ENCODE measurements at places on chromosomes 2 and 18.

GRCh38 chr2:191571163-191571769, 106.7 kb upstream of the NABP1 start:
- peak; percentile 74 for DNase-seq

DNA sequence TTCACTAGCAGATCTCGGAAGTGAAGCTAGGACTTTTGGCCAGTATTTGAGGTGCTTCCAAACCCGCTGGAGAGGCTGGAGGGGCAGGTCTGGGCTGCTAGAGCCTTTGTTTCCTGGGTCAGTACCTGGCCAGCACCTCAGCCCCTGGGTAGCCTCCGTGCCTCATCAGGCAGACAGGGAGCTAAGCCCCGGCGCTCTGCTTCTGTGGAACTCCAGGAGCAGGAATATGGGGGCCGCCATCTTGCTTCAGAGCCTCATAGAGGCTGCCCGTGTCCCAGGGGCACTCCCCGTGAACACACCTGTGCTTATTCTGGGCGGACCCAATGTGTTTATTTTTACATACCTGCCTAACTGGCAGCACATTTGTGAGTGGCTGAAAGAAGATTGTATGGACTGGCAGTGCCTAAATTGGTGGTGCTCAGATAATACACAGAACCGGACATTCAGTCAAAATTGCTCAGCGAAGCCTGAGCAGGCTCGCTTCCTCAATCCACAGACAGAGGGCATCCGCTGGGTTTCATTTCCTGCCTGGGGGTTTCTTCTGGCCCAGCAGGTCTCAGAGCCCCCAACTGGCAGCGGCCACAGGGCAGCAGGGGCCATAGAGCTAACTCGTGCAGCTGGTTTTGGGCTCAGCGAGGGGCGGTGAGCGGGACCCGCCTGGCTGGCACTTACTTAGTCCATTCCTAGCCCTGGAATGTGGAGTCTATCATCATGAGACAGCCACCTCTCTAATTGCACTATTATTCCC, 176.8 kb upstream of the ALKAL2 start:
- DNase-seq: no peak

DNA sequence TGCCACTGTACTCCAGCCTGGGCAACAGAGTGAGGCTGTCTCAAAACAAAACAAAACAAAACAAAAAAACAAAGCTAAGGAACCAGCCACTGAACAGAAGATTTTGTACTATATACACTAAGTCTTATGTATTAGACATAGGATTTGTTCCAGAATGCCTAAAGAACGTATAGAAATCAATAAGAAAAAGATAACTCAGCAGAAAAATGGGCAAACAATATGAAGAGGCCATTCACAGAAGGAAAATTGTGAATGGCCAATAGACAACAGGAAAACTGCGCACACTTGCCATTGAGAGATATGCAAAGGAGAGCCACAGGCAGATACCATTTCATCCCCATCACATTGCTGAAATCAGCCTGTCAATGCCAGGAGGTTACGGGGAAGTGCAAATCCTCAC, 14.9 kb upstream of the UBE2F start:
- no peak for DNase-seq

GRCh38 chr2:55916473-55917049, 7.0 kb downstream of the EFEMP1 start:
- DNase-seq: no peak

DNA sequence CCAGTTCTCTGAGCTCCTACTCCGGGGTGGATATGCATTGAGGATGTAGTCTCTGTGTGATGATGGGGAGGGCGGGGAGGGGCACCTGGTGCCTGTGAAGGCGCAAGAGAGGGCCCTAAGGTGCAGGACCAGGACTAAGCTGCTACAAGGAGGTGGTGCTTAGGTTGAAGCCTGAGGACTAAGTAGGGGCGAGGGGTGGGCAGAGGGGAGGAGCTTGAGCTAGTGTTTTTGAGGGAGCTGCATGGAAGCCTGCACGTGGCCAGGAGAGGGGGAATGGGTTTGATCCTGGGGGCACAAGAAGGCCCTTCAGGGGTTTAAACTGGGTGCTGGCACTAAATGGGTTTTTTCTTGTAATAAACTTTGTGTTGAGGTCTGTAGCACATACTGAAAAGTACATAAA, 105.0 kb downstream of the UGGT1 start:
- DNase-seq: no peak

DNA sequence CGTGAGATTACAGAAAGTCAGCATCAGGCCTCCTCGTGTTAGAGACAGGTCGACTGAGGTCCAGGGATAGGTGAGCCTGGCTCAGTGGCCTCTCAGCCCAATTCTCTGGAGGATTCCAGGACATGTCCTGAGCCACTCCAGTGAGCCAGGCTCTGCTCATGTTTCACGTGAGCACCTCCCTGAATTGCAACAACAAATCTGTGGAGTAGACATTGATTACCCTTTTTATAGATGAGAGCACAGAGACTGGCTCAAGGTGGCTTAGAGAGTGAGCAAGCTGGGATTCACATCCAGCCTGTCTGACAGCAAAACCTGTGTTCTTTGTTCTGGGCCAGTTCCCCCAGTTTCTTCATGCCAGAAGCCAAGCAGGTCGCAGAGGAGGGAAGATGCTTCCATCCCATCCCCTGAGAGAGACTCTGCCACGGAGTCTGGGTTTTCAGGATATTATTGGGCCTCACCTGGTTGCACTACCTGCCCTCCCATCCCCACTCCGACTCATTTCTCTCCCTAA, 46.4 kb downstream of the HS1BP3 start:
- DNase-seq: no peak

DNA sequence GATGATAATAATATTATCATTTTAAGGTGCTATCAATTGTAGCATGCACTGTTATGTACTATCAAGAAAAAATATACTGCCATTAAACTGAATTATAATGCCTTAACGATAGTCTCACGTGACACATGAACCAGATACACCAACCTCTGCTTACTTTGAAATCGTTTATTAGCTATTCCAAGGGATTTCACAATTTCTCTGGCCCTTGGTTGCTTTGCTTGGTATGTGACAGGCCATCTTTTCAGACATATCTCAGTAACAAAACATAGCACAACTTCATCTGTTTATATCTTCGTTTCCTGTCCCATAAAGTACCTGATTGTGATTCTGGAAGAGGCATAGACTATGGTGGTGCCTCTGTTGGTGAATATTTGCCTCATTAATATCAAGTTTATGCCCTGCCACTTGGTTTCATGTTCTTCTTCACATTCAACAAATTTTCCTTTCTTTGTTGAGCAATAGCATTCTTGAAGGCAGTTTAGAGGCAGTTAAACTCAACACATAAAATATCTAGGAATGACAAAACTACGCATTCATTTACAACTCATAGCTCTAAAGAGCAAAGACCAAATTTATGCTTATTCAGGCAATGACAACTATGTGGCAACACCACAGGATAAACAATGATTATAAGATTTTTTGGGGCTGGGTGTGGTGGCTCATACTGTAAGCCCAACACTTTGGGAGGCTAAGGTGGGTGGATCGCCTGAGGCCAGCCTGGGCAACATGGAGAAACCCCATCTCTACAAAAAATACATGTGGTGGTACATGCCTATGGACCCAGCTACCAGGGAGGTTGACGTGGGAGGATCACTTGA, 84.3 kb downstream of the MCFD2 start:
- DNase-seq: no peak

DNA sequence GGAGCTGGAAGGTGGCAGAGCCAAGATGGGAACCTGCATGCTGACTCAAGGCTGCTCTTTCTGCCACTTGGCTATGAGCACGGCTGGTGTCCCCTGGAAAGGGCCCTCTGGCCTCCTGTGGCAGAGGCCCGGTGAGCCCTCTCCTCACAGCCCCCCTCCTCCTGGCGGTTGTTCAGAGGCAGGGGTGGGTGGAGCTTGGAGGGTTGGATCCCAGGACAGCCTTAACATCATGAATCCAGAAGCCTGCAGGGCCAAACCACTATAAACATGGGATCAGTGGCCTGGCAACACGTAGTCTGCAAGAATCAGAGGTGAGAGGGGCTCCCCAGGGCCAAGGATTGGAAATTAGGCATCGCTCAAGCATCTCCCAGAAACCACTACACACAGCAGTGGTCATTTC, 48.5 kb upstream of the LOXHD1 start:
- no peak for DNase-seq

DNA sequence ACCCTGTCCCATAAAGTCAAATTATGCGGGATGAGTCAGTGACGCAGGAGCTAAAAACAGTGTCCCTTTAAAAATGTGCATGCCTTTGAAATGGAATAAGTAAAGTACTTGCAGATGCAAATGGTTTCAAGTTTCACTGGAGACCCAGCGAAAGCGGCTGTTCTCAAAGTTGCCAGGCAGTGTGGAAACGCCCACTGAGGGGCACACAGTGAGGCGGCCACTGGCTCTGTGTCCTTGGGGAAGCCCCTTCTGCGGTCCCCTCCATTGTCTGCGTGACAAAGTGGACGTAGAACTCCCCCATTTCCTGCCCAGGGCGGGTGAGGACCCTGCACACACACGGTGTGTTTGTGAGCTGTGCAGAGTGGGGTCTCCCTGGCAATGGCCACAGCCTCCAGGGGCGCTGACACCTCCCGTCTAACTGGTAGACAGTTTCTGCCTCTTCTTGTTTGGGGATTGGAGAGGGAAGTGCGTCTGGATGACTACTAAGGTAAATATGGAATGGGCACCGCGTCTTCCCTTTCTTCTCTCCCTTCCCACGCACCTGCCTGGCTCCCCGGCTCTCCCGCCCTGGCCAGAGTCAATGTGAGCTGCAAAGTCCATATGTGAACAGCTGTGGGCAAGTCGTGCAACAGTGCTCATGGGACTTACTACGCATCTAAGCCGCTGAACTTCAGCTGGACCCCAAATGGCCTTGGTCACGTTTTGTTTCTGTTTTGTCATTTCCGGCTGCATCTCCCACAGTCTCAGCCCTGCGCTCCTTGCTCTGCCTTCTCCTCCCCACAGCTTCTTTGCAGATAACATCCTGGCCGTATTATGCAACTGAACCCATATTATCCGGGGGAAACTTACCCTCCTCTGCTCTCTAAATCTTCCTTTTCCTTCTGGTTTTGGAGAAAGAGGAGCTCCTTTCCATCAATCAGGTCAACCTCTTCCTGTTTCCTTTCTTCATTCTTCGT, 33.7 kb upstream of the ZNF516 start:
- no peak for DNase-seq

- DNase-seq: no peak
Measured at GRCh38 chr2:49459314-49459993, 305.1 kb upstream of the FSHR start.

DNA sequence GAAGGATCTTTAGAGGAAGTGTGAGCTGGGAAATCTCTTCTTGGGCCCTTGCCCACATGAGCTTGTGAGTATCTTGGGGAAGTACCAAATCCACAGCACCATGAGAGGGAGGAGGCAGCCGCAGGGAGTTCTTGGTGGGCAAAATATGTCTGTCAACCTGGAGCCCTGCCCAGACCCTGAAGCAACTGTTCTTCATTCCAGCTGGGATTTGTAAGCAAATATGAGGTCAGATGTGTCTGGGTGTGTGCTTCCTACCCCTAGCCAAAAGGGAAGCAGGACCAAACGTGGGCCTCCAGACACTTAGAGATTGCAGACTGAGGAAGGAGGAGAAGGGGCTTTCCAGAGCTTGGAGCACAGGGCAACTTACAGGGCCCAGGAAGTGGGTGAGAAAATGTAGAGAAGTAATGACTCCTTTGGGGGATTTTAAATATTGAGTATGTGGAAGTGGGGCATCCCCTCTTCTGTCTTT, 41.9 kb downstream of the TMEM247 start:
- no peak for DNase-seq

GRCh38 chr2:45342-46130, 769 bp downstream of the FAM110C start:
- peak; percentile 15 for DNase-seq

- DNase-seq: no peak
Measured at GRCh38 chr2:205141381-205141780, 540.9 kb upstream of the NRP2 start.

GRCh38 chr2:151260573-151261230, 961 bp downstream of the RBM43 start:
- no peak for DNase-seq

DNA sequence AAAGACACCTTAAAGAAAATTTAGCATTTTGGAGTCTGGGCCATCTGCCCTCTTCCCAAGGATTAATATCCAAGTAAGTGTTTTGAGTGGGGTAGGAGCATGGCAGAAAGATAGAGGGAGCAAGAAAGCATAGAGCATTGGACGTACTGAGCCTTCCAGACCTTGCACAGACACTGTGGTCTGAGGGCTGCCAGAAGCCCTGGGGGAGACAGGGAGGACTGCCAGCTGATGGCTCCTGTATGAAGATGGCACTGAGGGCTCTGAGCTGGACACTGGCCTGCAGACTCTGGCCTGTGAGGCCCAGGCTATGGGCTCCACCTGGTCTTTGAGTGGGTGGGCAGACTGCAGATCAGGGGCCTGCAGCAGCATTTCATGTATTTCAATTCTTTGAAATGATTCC, 2.9 kb upstream of the PKDCC start:
- DNase-seq: no peak

DNA sequence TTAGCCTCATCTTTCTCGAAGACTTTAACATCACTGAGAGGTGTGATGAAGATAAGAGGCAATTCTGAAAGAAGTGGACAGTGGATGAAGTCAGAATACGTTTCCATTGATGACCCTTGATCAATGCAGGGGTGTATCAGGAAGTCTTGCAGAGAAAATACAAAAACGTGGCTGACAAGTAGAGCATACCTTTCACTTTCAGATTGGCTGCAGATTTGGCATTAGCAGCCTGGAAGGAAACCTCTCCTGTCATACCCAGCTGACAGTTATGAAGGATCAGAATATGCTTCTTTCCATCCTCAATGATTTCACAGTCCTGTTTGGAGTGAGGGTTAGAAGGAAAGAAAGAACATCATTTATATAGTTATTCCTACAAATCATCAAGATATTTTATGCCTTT, 152.5 kb downstream of the PLEKHA3 start:
- no peak for DNase-seq

DNA sequence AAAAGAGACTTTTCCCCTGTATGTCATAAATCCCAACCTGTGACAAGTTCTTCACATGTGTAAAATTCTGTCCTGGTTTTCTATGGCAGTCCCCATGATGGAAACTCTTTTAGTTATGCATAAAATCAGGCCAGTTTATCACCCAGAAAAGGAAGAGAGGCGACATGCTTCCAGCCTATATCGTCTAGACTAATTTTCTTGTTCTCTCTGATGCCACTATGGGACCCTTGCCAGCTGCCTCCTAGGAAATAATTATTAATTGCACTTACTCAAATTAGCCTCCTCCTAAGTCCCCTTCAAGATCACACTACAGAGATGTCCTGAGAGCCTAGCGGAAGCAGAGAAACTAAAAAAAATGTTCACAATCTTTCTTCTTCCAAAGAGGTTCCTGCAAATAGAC, 722.4 kb downstream of the NRXN1 start:
- no peak for DNase-seq

Measured in A549 (cell line).